ENCODE measurements at places on chromosomes 12 and 14.

- DNase-seq, result no peak
These were observed 226.3 kb downstream of the ERC1 start for GRCh38 chr12:1217191-1217949.

GRCh38 chr12:90030726-90031125 lies 322.1 kb upstream of the ATP2B1 start:
- no peak for DNase-seq

DNA sequence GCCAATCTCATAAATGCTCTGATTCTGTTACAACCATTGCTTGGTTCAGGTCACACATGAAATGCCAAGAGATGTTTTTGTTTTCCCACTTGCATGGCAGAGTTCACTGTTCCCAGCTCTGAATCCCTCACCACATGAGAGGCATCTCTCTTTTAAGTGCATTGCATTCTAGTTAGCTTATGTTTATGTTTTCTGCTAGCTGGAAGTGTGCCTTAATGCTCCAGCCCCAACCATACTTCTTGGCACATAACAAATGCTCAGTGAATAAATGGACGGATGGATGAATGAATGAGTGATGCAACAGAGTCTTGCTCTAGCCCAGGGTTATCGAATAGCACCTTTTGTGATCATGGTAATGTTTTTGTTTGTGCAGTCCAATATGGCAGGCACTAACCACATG lies 197.3 kb downstream of the PPM1H start:
- no peak for DNase-seq

DNA sequence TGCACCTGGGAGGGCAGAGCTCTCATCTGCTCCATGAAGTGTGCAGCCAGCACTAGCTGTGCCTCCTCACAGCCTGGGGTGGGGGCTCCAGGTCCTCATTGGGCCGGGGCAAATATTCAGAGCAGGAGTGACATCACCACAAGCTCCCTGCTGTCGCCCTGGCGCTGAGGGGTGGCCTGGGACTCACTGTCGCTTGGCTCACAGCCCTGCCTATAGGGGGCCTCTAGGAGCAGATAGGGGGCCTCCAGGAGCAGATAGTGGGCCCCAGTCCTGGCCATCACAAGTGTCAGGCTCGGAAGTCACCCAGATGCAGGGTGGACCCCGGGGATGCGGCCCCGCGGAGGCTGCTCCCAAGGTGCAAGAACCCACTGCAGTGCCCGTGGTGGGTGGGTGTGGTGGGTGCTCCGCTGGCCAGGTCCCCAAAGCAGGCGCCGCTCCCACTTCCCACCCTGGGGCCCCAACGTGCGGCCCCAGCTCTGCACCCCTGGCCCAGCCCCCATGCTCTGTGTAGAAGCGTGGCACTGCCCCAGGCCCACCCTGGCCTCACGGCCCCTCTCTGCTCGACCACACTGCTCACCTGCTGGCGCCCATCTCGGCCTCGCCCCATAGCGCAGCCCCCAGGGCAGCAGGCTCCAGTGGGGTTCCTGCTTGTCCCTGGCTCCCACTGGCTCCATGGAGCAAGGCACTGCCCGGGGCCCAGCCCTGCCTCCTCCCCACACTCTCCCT lies 18.0 kb downstream of the SYNJ2BP start:
- no peak for DNase-seq

GRCh38 chr12:11630046-11630706 lies 19.3 kb upstream of the ETV6 start:
- DNase-seq, result no peak

DNA sequence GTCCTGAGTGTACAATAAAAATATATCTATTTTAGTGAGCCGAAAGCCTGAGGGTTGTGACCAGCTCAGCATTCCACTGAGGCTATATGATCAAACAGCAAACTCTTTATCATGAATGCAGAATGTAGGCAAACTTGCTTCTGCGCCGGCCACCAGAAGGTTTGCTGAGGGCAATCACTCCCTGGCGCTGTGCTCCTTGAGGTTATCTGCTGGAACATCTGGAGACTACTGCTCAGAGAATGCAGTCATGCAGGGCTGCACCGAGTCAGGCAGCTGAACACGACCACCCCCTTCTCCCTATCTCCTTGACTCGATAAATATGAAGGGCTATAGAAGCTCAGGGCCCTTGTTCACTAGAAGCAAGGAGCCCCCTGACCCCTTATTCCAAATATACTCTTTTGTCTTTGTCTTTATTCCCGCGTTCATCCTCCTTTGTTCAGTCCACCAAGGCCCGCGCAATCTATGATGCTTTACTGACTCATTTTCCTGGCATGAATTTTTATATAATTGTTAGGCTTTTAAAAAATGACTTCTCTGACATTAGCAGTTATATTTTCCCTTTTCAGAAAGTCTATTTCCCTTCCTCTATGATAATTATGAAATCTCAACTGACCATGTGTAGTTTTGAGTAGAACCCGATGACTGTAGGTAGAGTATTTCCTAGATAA lies 1089.3 kb downstream of the SLC16A7 start:
- no peak for DNase-seq

DNA sequence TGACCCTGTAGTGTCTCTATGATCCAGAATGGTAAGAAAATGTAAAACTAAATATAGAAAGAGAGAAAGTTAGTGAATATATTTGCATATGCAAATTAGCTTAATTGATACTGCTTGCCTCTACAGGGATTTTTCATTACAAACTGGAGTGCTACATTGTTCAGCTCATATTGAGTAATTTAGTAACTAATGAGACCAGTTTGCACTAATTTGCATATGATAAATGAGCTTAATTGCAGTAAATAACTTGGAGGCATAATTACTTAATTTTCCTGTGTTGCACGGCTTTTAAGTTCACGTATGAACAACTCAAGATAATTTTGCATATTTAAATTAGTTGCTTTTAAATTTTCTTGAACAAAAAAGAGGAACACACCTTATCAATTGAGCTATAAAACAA lies 436.5 kb downstream of the NPAS3 start:
- DNase-seq, result no peak

GRCh38 chr14:67759916-67760315 lies 56.5 kb downstream of the ZFYVE26 start:
- DNase-seq, result no peak

- no peak for DNase-seq
These were observed 36.8 kb downstream of the SH2B3 start for GRCh38 chr12:111442301-111443045.
